NCI-H1092 (cell line): ENCODE measurements at places on chromosomes 4 and X.

GRCh38 chr4:6195602-6196319 is 4.6 kb downstream of the JAKMIP1 start:
- no peak for DNase-seq

GRCh38 chr4:173397604-173398003 is 1.3 kb downstream of the SCRG1 start:
- DNase-seq = no peak

DNA sequence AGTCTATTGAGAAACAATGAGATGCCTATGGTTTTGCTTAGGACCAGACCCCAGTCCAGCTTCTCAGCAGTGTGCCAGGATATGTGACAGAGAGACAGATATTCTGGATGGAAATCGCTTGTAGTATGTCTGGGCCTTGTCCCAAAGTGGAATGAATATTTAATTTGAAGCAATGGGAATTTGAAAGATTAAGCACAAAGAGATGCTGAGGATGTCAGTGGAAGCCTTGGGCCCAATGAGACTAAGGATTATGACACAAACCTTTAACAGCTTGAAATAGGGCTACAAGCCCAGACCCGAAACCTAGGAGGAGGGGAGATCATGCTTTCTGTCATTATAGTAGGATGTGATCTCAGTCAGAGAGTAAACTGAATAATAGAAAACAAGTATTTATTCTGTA is 459.2 kb downstream of the FAT4 start:
- no peak for DNase-seq

DNA sequence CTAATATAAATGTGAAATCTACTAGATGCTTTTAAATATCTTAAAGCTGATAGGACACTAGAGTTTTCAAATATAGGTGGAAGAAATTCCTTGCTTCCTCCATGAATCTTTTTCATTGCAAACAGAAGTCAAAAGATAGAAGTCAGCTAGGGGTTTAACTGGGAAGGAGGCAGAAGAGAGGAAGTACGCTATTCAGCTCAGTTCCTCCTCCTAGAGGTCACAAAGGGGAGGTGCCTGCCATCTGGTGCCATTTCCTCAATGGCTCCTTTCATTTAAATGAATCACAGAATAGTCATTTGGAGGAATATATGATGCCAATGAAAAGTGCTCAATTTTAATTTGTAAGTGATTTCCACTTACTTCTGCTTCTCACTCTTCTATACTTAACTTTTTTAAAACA is 8.5 kb downstream of the COL25A1 start:
- no peak for DNase-seq

- no peak for DNase-seq
Measured at GRCh38 chr4:129917651-129918050, 821.7 kb downstream of the C4orf33 start.
